NAMALWA (cell line): ENCODE measurements at places on chromosomes 1 and 21.

- no peak for DNase-seq
These were observed at the start of gene PTGFRN for GRCh38 chr1:116909512-116910378. PTGFRN (plus strand) TSS chr1:116909916; CDS start chr1:116910204, 288 bp downstream.

- no peak for DNase-seq
These were observed 170.6 kb upstream of the C21orf91 start for GRCh38 chr21:17989780-17990179.

DNA sequence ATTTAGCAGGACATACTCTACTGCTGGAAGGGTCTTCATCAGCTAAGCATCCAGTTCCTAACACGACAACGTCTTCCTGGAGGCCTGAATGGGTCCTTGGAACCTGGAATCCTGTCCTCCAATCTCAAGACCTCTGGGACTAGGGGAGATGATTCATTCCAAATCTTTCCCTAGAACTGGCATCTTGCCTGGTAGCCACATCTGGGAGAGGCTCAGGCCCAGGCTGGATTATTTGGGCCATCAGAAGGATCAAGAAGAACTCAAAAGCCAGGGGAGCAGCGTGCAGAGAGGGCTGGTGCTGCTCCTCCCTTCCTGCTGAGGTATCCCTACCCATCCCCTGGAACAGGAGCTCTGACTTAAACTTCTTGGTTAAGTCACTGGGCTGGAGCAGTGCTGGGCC lies 2.8 kb upstream of the PHLDA3 start:
- DNase-seq, result no peak

GRCh38 chr1:20950679-20951078 lies 163.6 kb upstream of the HP1BP3 start:
- no peak for DNase-seq

- no peak for DNase-seq
These were observed 8.8 kb upstream of the NADK start for GRCh38 chr1:1786836-1787605.
